Ureter (tissue), 1 donor: ENCODE measurements at places on chromosomes 11 and 22. TPM values are rescaled to one million over a fixed set of nuclear protein-coding genes. Genes with fewer than 3 reads are reported as not detected.

PGM2L1 gene
- 6.4 TPM for total RNA-seq

GRCh38 chr11:109443052-109443451 lies 21.1 kb downstream of the C11orf87 start:
- no peak for DNase-seq

GRCh38 chr22:49636214-49636613 lies 191.5 kb downstream of the BRD1 start:
- DNase-seq: no peak

DNA sequence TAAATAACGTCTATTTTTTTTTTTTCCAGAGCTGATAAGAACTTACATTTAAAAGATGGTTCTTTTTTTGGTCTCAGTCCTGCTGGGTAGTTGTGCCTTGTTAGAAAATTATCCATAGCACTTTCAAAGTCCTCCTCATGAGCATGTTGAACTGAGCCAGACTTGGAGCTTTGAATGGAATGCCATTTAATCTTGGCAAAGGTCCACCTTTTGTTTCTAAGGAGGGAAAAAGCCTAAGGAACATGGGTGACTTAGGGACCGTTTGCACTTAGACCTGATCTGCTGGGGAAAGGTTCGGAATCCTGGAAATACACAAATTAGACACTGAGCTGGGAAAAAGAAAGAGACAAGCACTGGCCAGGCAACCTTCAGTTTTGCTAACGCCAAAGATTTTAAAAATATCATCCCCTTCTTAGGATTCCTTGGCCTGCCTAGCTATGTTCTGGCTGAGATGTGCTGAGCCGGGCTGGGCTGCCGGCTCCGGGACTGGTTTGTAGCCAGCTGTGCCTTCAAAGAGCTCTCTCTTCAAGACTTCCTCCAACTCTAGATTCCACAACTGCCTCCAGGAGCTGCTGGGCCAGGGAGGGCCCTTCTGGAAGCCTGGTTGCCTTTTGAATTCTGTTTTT lies 67.4 kb downstream of the ENDOD1 start:
- DNase-seq: no peak

DNA sequence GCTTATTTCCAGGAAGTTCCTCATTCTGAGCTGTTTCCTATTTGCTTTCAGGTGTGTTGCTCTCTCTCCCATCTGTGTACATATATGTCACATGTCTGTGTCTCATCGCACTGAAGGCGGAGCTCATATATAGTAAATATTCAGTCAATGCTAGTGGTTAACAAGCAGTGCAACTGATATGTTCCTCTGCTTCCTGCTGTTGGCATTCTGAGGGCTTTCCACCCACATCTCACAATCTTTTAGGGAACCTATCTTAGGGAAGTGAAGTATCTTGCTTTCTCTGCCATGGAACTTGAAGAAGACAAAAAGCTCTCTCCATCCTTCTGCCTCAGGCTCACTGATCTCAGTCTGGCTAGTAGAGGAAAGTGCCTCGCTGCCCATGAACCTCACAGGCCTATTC lies 139.8 kb downstream of the TTC17 start:
- no peak for DNase-seq

GRCh38 chr11:122197066-122197987 lies 81.3 kb upstream of the BLID start:
- DNase-seq: no peak

- DNase-seq: peak; percentile 83
These were observed 10.5 kb downstream of the NUMA1 start for GRCh38 chr11:72069787-72070251.

DNA sequence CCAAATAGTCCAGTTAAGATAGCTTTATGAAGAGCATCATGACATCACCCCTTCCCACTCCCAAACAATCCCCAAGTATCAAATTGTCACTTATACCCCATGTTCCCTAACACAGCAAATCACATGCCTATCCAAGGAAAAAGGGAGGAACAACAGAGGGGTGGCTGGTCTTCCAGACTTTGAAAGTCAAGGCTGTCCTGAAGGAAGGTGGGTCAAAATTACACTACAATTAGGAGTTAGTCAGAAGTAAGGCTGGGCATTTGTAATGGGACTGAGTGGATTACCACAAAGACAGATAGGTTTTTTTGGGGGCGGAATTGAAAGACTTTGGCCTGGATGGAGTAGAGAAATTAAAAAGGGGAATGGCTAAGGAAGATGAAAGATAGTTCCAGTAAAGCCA lies 5.9 kb downstream of the PRAME start:
- DNase-seq: no peak

DNA sequence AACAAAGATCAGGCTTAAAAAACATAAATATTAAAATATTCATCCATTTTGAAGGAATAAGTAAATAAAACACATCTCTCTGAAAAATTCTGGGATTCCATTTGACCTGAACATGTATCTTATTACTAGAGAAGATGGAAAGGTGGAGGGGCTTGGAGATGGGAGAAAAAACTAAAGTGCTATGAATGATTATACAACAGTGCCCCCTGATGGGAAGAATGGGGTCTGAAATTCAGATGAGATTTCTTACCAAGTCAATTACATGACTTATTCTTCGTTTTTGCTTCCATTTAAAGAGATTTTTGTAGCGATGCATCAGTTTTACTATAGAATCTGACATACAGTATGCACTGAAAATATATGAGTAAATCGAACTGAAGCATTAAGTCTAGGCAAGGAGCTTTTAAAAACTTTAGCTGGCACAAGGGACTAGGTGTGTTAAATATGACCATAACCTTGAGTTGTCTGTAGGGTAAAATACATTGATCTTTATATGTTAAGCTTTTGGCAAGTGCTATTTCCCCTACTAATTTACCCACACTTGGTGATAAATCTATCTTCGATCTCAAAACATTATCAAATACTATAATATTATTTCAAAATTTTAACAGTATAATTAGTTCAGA lies 718.8 kb downstream of the CNTN5 start:
- DNase-seq: no peak

GRCh38 chr11:59218893-59219292 lies 6.2 kb upstream of the MPEG1 start:
- no peak for DNase-seq

- no peak for DNase-seq
These were observed 537.0 kb downstream of the NTM start for GRCh38 chr11:131907371-131907770.

DNA sequence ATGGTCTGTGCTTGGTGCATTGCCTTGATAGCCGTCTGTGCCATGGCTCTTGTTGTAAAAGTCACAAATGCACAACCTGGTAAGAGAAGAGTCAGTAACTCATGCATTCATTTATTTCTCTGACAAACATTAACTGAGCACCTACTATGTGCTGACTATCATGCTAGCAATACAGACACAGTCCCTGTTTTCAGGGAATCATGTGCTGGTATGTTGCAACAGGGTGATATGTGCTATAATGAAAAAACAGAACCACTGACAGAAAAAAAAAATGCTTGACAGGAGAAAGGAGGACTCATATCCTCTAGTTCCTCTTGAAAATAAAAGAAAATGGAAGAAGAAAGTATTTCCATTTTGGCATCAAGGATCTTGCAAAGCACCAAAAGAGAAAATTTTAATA lies 34.5 kb upstream of the RAPSN start:
- DNase-seq: no peak

KIAA0930 gene
- 79.2 TPM for total RNA-seq

DNA sequence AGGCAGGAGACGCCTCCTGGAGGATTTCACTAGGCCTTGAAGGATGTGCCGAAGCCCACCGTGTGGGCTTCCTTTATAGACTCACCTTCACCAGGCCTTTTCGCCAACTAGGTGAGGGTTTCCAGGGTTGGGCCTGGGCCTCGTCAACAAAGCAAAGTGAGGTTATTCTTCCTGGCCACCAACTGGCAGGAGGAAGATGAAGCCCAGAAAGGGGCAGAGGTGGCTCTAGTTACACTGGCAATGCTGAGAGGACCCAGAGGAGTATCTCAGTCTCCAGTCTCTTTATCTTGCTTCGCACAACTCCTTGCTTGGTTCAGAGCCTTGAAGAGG lies 404 bp upstream of the RELT start:
- no peak for DNase-seq

UPB1 gene
- 0.26 TPM for total RNA-seq
